ENCODE measurements at places on chromosomes 7 and 10.
A peak's percentile ranks its signal among the peaks of the same experiment; 100 is the strongest.

DNA sequence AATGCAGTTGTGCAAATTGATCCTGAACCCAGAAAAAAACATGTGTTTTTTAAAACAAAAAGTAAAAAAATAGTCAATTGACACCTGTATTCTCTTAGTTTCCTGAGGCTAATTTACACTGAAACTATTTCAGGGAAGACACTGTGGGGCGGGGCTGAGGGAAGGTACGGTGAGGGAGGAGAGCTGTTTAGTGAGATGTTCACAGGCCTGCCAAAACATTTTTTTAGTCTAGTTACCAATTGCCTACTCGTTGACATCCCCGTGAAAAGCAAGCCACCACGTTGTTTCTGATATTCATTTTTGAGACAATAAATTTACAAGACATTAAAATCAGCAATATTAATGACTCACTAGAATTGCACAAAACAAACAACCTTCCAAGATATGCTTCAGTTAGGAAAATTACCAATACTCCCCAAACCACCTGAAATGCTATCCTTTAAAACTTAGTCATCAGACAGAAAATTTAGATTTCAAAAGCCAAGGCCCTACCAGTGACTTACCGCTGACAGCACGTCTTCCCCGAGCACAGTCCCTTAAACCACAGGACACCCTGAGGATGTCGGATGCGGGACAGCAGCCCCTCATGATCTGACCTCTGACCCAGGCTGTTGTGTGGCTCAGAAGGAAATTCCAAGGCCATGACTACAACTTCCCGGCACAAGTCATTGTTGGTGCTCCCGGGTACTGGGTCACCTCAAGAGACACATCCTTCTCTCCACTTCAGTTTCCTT is 279.2 kb downstream of the PRPF18 start:
- peak; percentile 15 for DNase-seq

DNA sequence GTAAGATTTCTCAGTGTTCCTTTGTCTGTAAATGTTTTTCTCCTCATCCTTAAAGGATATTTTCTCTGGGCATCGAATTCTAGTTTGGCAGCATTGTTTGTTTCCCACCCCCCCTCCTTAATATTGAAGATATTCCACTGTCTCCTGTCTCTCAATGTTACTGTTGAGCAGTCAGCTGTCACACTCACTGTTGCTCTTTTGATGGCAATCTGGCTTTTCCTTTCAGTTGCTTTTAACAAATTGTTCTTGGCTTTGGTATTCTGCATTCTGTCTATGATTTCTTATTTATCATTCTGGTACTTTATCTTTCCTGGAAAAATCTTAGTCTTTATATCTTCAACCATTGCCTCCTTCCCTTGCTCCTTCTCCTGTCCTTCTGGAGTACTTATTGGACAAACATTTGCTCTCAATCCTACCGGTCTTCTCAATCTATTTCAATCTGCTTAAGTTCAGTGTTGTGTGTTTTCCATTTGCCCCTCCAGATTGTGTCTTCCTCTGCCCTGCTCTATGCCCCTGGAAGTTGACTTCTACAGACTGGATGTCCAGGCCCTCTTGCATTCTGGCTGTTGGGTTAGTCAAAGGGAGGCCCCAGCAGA is 9.3 kb upstream of the GTPBP4 start:
- no peak for DNase-seq

GRCh38 chr10:58087896-58088295 is 179.8 kb downstream of the IPMK start:
- DNase-seq, result no peak

- DNase-seq, result no peak
Observed at GRCh38 chr10:119654540-119654939, 3.4 kb downstream of the BAG3 start.

DNA sequence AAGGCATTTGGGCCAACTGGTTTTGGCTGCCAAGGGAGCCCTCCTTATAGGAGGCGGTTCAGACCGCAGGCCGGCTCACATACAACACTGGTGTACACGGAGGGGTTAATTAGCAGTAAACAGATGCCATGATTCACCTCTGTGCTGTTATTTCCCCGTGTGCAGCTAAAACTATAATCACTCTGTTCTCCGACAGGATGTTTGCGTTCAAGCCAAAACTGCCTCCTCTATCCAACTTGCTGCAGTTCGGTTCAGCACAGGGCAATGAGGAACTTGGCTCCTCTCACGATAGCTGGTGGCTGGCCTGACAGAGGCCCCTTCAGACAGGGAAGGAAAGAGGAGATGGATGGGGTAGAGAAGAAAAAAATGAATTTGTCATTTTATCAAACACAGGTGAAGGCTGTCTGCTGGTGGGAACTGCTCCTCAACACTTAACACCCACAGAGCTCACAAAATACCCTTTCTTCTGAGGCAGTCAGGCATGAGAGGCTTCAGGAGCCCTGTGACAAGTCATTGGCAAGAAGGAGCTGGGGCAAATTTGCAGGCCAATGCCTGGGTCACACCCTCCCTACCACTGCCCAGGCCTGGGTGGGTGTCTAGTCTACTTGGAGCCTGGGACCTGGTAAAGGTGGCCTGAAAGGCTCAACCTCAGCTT is 24.0 kb downstream of the KCNMA1 start:
- DNase-seq, result no peak

DNA sequence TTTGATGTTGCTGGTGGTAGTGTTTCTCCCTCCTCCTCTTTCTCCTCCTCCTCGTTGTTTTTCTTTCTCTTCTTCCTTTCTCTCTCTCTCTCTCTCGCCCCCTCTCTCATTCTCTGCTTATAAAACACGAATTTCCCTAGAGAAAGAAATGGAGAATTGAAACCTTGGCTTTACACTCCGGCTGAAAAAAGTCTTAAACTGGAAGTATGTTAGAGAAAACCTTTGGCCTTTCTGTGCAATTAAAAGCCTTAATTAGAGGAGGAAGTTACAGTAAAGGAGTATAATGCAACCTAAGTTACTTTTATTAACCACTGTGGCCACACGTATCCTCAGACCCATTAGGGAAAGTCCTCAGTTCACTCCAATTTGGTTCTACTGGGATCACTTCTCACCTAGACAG is 501.7 kb upstream of the SORCS1 start:
- no peak for DNase-seq

DNA sequence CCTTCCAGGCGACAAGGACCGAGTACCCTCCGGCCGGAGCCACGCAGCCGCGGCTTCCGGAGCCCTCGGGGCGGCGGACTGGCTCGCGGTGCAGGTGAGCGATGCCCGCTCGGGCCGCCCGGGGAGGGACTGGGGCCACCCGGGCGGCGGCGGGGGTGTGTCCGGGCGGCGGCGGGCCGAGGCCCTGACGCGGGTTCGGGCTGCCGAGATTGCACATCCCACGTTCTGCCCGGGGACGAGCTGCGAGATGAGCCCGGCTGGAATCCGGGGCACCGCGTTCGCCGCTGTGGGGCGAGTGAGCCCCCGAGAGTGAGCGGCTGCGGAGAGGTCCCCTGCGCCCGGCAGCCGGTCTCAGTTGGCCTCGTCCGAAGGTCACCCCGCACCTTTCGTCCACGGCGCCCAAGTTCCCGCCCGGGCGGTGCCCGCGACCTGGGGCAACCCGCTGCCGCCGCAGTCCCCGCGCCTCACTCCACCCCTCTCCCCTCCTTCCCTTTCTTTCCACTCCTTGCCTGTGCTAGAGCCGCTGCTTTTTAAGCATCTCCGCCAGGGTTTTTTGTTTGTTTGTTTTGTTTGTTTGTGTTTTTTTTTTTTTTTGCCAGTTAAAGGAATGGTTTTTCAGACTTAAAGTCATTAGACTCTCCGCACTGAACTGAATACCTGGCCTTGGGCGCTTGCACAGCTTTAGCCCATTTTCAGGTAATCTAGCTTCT is 515 bp downstream of the RALA start:
- DNase-seq, result peak; percentile 3

DNA sequence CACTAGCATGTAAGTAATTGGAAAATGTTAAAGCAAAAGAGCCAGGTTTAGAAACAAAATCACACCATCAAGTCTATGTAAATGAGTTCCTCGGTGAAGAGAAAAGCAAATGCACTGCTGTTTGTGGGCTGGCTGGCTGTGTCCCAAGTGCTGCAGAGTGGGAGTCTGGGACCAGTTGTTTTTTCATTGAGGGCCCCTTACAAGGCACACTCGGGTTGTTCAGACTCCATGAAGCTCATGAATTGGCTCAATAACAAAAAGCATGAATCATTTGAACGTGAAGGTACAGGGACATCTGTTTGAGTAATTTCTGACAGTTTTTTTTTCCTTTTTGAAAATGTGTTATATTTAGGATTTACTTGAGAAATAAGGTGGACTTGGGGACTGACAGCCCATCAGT is 28.0 kb downstream of the GRK5 start:
- no peak for DNase-seq

- no peak for DNase-seq
Observed at GRCh38 chr7:158252837-158253669, 334.6 kb downstream of the PTPRN2 start.

DNA sequence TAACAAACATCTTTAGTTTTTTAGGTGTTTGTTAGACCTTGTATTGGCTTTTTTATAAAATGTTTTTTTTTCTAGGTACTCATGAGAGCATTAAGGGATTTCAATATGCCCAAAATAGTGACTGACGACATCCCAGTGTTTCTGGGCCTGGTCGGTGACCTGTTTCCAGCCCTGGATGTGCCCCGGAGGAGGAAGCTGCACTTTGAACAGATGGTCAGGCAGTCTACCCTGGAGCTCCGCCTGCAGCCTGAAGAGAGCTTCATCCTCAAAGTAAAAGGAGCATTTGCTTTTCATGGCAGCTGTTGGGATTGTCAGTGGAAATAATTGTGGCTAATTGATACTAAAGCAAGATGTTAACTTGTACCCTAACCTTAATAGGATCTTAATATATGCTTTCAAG is 161.5 kb downstream of the DNAH11 start:
- DNase-seq, result no peak

DNA sequence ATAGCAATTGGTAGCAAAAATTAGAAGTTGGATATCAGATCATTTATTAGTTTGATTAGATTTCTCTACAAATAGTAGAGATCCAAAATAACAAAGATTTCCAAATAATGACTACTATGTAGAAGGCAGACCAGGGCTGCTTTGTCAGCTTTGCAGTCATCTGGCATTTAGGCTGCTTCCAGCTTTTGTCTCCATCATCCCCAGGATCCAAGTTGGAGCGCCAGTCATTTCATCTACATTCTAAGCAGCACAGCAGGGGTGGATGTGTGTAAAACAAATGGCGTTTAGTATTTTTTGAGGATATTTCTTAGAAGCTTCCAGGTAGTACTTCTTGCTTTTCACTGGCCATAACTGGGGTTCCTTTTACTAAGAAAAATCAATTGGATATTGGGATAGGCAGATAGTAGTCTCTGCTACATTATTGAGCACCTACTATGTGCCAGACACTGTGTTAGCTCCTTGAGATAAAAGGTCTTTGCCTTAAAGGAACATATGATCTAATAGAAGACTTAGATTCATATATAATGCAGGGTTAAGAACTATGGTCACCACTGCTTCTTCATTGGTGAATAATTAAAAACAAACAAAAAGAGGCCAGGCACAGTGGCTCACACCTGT is 41.5 kb downstream of the TPST1 start:
- DNase-seq, result no peak

DNA sequence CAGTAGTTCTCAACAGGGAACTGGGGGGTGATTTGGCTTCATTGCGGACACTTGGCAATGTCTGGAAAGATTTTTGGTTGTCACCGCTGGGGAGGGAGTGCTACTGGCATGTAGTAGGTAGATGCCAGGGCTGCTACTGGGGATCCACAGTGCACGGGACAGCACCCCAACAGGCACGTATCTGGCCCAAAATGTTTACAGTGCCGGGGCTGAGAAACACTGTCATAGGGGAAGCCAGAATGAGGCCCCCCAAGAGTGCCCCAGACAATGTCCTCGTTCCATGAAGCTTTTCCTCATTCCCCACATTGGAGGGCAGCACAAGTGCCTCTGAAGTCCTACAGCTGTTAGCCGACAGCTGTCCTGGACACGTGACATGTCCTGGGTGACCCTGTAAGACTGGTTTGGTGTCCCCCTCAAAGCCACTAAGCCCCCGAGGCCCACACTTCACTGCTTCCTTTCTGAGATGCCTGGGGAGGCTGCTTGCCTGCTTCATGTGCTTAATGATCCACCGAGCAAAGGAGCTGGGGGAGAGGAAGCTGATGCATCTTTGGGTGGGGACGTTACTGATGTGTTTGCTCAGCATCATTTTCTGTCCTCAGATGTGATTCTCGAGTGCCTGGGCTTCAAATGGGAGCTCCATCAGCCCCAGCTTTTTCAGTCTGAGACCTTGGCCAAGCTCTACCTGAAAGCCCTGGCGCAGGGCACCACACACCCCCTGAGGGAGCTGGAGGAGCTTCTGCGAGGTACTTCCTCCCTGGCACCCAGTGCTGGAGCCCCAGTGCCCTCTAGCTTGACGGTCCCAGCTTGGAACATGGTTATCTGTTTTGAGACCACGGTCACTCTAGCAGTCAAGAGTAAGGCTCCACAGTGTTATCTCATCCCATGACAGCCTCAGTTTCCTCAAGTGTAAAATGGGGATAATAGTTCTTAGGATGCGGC is 14.7 kb downstream of the BTBD16 start:
- no peak for DNase-seq

DNA sequence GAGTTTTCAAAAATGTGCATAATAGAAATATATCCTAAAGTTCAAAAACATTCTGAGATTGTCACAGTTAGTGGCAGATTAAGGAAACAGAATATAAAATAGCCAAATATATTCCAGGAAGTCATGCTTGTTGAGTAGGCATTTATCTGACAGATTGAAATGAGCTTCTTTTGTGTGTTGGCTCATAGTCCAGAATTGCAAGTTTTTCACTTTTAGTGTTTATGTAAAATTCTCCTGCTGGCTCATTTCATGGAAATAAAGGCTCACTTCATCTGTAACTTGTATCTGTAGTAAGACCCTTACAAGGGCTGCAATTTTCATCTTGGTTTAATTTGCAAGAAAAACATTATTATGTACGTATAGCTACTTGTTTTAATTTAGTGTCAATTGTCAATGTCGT is 93.5 kb downstream of the MCU start:
- no peak for DNase-seq

- no peak for DNase-seq
Observed at GRCh38 chr10:113739031-113739430, 12.5 kb upstream of the PLEKHS1 start.

DNA sequence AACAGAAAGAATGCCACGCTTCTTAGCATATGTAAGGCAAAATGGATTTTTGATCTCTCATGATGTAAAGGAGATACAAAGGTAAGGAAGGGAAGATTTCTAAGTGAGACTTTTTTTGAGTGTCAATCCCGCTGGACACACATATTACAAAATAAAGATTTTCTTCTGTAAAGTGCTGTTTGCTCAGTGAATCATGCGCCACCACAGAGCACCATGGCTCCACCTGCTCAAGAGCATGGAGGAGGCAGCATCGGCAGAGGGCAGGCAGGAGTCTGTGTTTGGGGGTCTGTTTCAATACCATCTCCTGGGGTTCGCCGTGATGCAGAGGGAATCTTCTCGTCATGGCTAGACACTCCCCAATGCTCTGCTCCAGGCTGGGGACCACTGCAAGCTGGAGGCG is 83.5 kb downstream of the ALOX5 start:
- DNase-seq, result no peak

DNA sequence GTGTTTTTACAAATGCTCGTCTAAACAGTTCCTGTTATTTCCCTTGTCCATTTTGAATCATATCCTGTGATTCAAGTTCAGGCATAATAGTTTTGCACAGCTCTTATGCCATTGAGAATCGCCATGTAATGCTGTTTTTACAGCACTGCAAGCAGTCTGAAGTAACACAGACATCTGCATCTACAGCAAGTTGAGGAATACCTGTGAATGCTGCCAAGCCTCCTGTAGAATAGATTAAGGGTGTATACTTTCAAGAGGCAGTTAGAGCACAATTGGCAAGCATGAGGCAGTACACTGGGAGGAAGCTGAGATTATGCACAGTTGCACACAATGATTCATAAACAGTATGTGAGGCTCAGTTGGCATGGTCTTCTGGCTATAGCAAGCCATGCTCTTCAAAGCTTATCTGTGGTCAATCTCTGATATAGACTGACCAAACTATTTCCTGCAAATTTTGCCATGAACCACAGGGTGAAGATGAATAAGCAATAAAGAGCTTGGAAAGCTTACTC is 121.9 kb upstream of the AKR1E2 start:
- DNase-seq, result no peak

All from neural crest cell (in vitro differentiated cells).